A673 (cell line): ENCODE measurements at places on chromosomes 2 and 18.
A peak's percentile ranks its signal among the peaks of the same experiment; 100 is the strongest.

GRCh38 chr2:220117025-220117424 is 489.6 kb downstream of the SLC4A3 start:
- no peaks in the 10 kb centered on the region for H3K36me3 ChIP-seq
- H3K4me3 ChIP-seq: no peak overlapping the region
- H3K27me3 ChIP-seq: no peaks in the 10 kb centered on the region
- DNase-seq: peak; percentile 80

- H3K4me1 ChIP-seq: peaks cover 66% of the 10 kb centered on the region
- H3K27me3 ChIP-seq: no peaks in the 10 kb centered on the region
- no peak for DNase-seq
- no peak overlapping the region for H3K27ac ChIP-seq
- no peak overlapping the region for H3K4me3 ChIP-seq
Measured at GRCh38 chr18:55396979-55397378, 191.0 kb downstream of the TCF4 start.

GRCh38 chr2:159807183-159808031 is 9.4 kb upstream of the CD302 start:
- H3K36me3 ChIP-seq: no peaks in the 10 kb centered on the region
- no peak overlapping the region for H3K4me3 ChIP-seq
- no peak overlapping the region for H3K27ac ChIP-seq
- H3K4me1 ChIP-seq: no peaks in the 10 kb centered on the region
- DNase-seq: peak; percentile 72
- peaks cover 14% of the 10 kb centered on the region for H3K27me3 ChIP-seq

DNA sequence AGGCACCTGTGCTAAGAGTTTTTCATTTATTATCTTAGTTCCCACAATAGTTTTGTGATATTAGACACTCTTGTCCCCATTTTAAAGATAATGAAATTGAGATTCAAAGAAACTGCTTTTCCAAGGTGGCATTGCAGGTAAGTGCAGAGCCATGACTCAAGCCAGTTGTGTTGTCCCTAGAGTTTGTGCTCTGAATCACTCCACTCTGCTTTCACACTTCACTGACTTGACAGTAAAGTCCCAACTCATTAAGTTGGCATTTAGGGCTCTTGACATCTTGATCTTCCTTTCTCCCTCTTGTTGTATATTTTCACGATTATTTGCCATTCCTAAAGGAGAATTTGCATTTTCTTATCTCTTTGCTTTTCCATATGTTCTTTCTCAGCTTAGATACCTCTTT is 114.3 kb downstream of the DIS3L2 start:
- H3K27ac ChIP-seq: no peak overlapping the region
- H3K27me3 ChIP-seq: no peaks in the 10 kb centered on the region
- no peaks in the 10 kb centered on the region for H3K4me1 ChIP-seq
- no peak overlapping the region for H3K4me3 ChIP-seq

GRCh38 chr2:233756429-233757081 is 3.5 kb upstream of the UGT1A1 start:
- no peak for DNase-seq
- H3K4me3 ChIP-seq: no peak overlapping the region
- H3K27ac ChIP-seq: no peak overlapping the region
- no peaks in the 10 kb centered on the region for H3K36me3 ChIP-seq
- H3K27me3 ChIP-seq: no peaks in the 10 kb centered on the region

GRCh38 chr2:189175869-189176433 is 3.6 kb downstream of the COL5A2 start:
- no peak overlapping the region for H3K27ac ChIP-seq
- H3K4me3 ChIP-seq: peak overlapping the region; percentile 67
- H3K36me3 ChIP-seq: no peaks in the 10 kb centered on the region
- DNase-seq: peak; percentile 43

DNA sequence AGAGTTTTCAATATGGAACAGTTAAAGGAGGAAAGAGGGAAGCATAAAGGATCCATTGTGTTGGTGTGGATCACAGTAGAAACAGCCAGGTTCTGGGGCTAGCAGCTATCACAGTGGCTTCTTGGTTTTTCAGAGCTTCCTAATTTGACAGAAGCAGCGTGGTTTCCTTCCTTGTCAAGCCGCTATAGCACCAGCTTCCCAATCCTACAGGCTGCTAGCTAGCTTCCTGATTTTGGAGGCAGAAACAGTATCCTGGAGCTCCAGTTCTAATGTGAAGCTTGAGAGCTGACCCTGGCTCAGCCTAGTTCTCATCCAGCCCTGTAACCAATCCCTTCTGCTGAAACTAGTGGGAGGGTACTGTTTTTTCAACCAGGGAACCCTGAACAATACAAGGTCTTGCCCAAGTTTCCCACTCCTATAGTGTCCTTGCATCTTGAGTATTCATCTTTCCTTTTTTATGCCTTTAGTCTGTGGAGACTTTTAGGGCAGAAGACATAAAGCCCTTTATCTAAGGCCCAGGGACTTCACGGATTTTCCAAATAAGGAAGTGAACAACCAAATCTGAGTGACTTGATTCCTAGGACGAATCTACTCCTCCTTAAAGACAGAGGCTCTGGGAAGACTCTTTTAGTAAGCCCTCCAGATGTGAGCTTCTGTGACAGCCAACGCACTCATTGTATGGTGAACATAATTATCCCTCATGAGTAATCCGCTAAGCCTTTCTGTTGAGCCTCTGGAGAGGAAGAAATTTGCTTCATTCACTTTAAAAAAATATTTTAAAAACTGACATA is 33.8 kb downstream of the CCDC93 start:
- no peaks in the 10 kb centered on the region for H3K27me3 ChIP-seq
- peak overlapping the region; percentile 76 for H3K27ac ChIP-seq
- H3K36me3 ChIP-seq: no peaks in the 10 kb centered on the region
- no peak overlapping the region for H3K4me3 ChIP-seq
- peaks cover 27% of the 10 kb centered on the region for H3K4me1 ChIP-seq

- DNase-seq: no peak
- no peaks in the 10 kb centered on the region for H3K36me3 ChIP-seq
- H3K27ac ChIP-seq: no peak overlapping the region
- no peaks in the 10 kb centered on the region for H3K4me1 ChIP-seq
Measured at GRCh38 chr2:16244966-16245320, 304.6 kb downstream of the MYCN start.

DNA sequence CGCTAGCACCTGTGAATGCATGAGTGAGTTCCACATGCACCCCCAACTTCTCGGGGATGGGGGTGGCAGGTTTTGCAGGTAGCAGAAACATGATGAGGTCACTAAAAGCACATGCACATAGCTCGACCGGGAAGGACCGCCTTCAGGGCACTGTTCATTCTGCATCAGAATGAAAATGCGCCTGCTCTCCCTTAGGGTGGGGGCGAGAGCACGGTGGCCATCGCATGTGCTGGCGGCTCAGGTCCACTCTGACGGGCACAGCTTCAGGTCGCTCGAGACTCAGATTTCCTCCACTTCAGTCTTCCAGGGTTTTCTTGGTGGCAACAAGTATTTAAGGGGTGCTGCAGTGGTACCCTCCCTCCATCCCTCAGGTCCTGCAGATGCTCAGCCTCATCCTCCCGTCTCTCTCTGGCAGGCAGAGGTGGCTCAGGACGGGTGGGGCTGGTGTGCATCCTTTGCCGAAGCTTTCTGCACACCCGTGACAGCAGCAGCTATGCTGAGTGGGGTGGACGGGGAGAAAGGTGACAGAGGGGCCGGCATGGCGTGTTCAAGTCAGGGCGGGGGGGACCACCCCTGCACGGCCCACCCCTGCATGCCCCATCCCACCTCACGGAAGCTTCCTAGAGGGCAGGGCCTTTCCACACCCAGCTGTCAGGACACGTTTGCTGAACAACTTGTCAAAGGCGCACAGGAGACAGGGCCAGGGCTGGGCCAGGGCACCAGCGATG is 14.8 kb downstream of the KCNIP3 start:
- DNase-seq: no peak
- H3K27ac ChIP-seq: no peak overlapping the region
- H3K27me3 ChIP-seq: no peaks in the 10 kb centered on the region
- H3K4me1 ChIP-seq: peaks cover 6% of the 10 kb centered on the region

- no peaks in the 10 kb centered on the region for H3K27me3 ChIP-seq
- H3K4me1 ChIP-seq: peaks cover 7% of the 10 kb centered on the region
- no peak overlapping the region for H3K27ac ChIP-seq
- peak; percentile 51 for DNase-seq
Measured at GRCh38 chr2:165837122-165837521, 43.1 kb upstream of the GALNT3 start.

- peak overlapping the region; percentile 99 for H3K4me3 ChIP-seq
- H3K36me3 ChIP-seq: peaks cover 38% of the 10 kb centered on the region
- H3K27ac ChIP-seq: no peak overlapping the region
- H3K4me1 ChIP-seq: peaks cover 37% of the 10 kb centered on the region
- H3K27me3 ChIP-seq: no peaks in the 10 kb centered on the region
Measured at GRCh38 chr2:47173986-47174732, 19.1 kb upstream of the STPG4 start.

GRCh38 chr18:41553716-41554115 is 401.3 kb upstream of the PIK3C3 start:
- H3K4me3 ChIP-seq: no peak overlapping the region
- no peak overlapping the region for H3K27ac ChIP-seq
- no peaks in the 10 kb centered on the region for H3K36me3 ChIP-seq
- H3K4me1 ChIP-seq: no peaks in the 10 kb centered on the region
- no peaks in the 10 kb centered on the region for H3K27me3 ChIP-seq
- DNase-seq: peak; percentile 2

DNA sequence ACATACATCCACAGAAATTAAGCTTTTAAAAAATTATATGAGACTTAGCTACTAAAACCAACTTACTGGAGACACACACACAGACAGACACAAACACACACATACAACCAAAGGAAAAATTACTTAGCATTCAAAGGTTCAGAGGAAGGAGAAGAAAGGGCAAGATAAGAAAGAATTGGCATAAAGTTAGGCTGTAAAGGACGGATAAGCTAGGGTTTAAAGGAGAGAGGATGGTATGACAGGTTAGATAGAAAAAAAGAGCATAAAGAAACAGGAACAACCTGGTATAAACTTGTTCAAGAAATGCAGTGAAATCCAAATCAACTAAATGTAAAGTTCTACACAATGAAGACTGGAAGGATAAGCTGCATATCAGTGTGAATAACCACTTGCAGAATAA is 73.4 kb downstream of the SLC66A3 start:
- H3K4me1 ChIP-seq: no peaks in the 10 kb centered on the region
- no peak for DNase-seq
- peaks cover 3% of the 10 kb centered on the region for H3K36me3 ChIP-seq
- H3K27ac ChIP-seq: no peak overlapping the region
- no peaks in the 10 kb centered on the region for H3K27me3 ChIP-seq

DNA sequence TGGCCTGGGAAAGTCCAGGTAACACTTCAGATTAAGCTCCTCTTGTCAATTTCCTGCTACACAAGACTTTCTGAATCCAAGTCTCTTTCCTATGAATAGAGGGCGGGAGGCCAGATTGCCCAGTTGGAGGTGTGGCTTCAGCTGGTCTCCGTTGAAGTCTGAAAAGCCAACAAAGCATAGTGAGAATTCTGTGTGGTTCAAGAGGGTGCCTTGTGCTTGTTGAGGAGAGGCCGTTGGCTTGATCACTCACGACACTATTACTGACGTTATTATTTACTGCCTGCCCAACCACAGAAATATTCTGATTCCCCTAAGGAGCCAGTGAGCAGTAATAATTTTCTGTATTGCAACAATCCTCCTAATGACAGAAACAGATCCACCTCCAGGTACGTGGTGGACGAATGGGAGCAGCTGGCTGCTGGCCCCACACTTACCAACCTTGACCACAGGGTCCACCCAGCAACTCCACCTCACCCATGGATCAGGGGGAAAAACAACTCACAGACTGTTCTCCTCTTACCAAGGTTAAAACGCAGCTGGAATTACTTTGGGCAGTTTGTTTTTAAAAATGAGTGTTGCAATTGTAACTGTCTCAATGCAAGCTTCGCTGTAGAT is 21.9 kb downstream of the NRP2 start:
- H3K27me3 ChIP-seq: no peaks in the 10 kb centered on the region
- H3K27ac ChIP-seq: no peak overlapping the region
- no peak for DNase-seq
- H3K36me3 ChIP-seq: no peaks in the 10 kb centered on the region

GRCh38 chr18:37144921-37145320 is 316.0 kb downstream of the KIAA1328 start:
- H3K4me1 ChIP-seq: no peaks in the 10 kb centered on the region
- H3K27me3 ChIP-seq: no peaks in the 10 kb centered on the region
- no peaks in the 10 kb centered on the region for H3K36me3 ChIP-seq
- H3K4me3 ChIP-seq: no peak overlapping the region
- no peak for DNase-seq
- no peak overlapping the region for H3K27ac ChIP-seq

DNA sequence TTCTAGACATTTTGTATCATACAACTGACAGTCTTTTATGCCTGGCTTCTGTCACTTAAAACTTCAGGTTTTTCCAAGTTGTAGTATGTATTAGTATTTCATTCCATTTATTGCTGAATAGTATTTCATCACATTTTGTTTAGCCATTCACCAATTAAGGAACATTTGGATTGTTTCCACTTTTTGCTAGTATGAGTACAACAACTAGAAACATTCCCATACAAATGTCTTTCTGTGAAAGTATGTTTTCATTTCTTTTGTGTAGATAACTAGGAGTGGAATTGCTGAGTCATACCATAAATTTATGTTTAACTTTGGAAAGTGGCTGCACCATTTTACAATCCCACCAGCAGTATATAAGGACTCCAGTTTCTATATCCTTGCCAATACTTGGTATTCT is 135.9 kb downstream of the ATAD2B start:
- H3K27ac ChIP-seq: no peak overlapping the region
- H3K36me3 ChIP-seq: no peaks in the 10 kb centered on the region
- H3K4me3 ChIP-seq: no peak overlapping the region
- peaks cover 10% of the 10 kb centered on the region for H3K4me1 ChIP-seq

GRCh38 chr2:6915399-6915798 is 1.8 kb upstream of the RNF144A start:
- H3K36me3 ChIP-seq: no peaks in the 10 kb centered on the region
- no peaks in the 10 kb centered on the region for H3K27me3 ChIP-seq
- H3K27ac ChIP-seq: no peak overlapping the region
- H3K4me3 ChIP-seq: no peak overlapping the region

DNA sequence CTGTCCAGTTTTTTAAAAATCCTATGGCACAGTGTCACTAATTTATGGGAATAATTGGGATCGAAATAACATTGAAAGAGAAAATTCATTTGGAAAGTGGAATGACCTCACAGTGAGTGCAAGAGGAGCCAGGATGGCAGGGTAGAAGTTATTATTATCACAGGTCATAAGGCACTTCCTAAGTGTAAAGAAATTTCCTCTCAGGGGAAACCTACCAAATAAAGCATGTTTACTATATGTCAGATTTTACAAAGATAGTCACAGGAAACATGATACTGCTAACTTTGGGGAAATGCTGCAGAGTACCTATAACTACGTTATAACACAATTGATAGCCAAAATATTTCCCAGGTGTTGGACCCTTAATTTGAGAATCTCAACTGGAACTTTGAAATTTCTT is 226.3 kb upstream of the SMAD7 start:
- H3K27ac ChIP-seq: no peak overlapping the region
- H3K4me3 ChIP-seq: no peak overlapping the region
- no peaks in the 10 kb centered on the region for H3K27me3 ChIP-seq
- no peaks in the 10 kb centered on the region for H3K36me3 ChIP-seq
- peaks cover 13% of the 10 kb centered on the region for H3K4me1 ChIP-seq
- DNase-seq: no peak
